PC-9 (cell line): ENCODE measurements at places on chromosomes 16 and 17. TPM values are rescaled to one million over a fixed set of nuclear protein-coding genes. Genes with fewer than 3 reads are reported as not detected.
A peak's percentile ranks its signal among the peaks of the same experiment; 100 is the strongest.

DNA sequence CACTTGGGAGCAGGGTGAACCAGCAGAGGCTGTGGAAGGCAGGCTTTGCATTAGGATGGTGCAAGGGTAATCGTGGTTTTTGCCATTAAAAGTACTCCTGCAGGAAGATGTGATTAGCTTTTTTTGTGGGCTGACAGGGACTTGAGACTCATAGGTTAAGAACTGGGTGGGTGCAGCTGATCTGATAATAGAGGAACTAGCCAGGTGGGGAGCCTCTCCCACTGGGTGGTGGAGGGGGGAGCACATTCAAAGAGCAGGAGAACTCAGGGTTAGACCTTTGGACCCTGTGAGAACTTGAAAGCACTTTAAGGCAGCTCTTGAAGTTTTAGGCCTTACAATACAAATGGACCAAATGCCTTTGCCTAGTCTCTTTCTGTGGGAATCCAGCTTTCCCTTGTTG lies 32.4 kb downstream of the CCL4 start:
- no peak overlapping the region for H3K4me3 ChIP-seq
- H3K27ac ChIP-seq: no peak overlapping the region
- H3K4me1 ChIP-seq: no peaks in the 10 kb centered on the region
- no peak for DNase-seq
- H3K27me3 ChIP-seq: peaks cover 43% of the 10 kb centered on the region
- no peaks in the 10 kb centered on the region for H3K36me3 ChIP-seq

The COPZ2 gene
- total RNA-seq: 2.6 and 2.7 TPM in 2 replicates

DNA sequence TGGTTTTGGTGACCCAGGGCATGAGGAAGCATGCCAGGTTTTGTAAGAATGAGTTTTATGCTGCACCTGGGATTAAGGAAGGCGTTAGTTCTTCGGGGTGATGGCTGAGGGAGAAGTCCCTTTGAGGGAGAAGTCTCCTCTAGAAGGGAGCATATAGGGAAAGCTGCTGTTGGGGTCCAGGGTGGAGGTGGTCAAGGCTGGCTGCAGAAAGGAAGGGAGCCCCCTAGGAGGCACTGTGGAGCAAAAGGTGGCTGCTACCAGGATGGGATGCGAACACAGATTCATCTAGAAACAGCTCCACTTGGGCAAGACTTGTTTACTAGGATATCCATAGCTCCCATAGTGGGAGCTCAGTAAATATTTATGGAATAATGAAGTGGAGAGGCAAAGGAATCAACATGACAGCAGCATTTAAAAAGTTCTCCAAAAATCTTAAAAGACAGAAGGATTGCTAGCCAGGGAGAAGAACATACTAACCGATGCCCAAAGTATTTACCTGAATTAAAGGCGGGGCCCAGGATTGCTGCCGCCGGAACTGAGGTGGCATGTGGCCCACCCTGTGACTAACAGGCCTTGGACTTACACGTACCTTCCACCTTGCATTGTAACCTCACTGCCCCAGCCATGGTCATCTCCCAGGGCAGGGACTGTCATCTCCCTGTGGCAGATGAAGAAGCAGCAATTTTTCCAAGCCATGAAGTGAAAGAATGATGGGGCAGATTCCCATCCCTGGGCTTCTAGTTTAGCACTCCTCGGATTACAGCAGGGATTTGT lies 7.1 kb upstream of the LPCAT2 start:
- H3K4me3 ChIP-seq: no peak overlapping the region
- H3K27ac ChIP-seq: peak overlapping the region; percentile 69
- DNase-seq: peak; percentile 73
- H3K4me1 ChIP-seq: peaks cover 58% of the 10 kb centered on the region
- H3K27me3 ChIP-seq: no peaks in the 10 kb centered on the region
- H3K36me3 ChIP-seq: no peaks in the 10 kb centered on the region

DNA sequence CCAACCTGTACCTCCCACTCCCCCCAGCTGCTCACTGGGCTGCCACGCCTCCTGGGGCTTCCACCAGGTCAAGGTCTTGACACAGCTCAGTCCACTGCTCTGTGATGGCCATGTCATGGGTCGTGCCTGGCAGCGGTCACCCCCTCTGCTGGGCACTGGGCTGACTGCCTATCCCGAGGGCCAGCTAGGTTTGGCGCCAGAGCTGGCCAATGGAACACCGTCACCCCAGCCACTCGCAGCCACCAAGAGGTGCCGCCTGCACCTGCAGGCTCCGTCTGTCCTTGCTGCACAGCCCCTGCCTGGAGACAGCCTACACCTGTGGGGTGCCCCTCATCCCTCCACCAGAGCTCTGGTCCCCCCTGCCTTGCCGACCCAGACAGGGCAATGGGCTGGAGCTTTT lies 4.5 kb upstream of the RAB40C start:
- no peaks in the 10 kb centered on the region for H3K27me3 ChIP-seq
- no peak overlapping the region for H3K4me3 ChIP-seq
- no peak overlapping the region for H3K27ac ChIP-seq
- H3K36me3 ChIP-seq: no peaks in the 10 kb centered on the region
- peaks cover 6% of the 10 kb centered on the region for H3K4me1 ChIP-seq

DNA sequence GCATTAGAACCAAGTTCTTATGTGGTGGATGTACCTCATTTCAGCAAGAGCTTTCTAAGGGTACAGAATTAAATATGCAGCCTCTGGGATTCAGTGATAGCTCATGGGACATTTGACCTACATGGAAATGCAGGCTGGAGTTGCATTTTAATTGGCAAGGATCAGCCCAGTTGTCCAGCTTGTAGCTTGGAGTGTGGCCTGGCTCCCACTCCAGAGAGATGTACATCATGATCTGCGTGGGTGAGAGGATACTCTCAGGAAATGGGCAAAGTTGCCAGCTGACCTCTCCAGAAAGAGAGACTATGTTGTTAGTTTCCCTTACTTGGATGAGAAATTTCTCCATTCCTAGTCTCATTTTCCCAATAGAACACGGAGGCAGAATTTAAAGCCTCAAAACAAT lies 555.3 kb downstream of the MAF start:
- no peaks in the 10 kb centered on the region for H3K36me3 ChIP-seq
- no peaks in the 10 kb centered on the region for H3K4me1 ChIP-seq
- H3K27ac ChIP-seq: no peak overlapping the region
- no peak overlapping the region for H3K4me3 ChIP-seq
- H3K27me3 ChIP-seq: no peaks in the 10 kb centered on the region

DNA sequence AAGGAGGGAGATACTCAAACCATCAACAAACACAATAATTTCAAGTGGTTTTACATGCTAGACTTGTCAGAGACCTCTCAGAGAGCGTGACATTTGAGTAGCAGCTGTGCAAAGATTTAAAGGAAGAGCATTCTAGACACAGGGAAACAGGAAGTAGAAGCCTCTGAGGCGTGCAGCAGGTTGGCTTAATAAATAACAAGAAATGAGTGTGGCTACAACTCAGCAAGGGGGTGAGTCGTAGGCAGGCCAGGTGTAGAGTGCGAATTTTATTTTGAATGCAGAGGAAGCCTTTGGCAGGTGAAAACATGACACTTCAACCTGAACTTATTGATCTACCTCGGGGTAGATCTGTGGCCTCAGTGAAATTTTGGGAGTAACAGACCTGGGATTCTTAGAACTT lies 73.2 kb upstream of the MRTFB start:
- no peaks in the 10 kb centered on the region for H3K27me3 ChIP-seq
- H3K36me3 ChIP-seq: no peaks in the 10 kb centered on the region
- peak; percentile 40 for DNase-seq
- H3K4me3 ChIP-seq: no peak overlapping the region
- peaks cover 12% of the 10 kb centered on the region for H3K4me1 ChIP-seq

- peaks cover 22% of the 10 kb centered on the region for H3K4me1 ChIP-seq
- DNase-seq: peak; percentile 84
- H3K36me3 ChIP-seq: peaks cover 43% of the 10 kb centered on the region
- H3K4me3 ChIP-seq: no peak overlapping the region
Observed at GRCh38 chr16:19700319-19700781, 17.7 kb downstream of the KNOP1 start.

- peaks cover 65% of the 10 kb centered on the region for H3K4me1 ChIP-seq
- H3K36me3 ChIP-seq: no peaks in the 10 kb centered on the region
- DNase-seq: no peak
- no peaks in the 10 kb centered on the region for H3K27me3 ChIP-seq
Observed at GRCh38 chr17:17028878-17029535, 13.2 kb upstream of the MPRIP start.

GRCh38 chr17:72400863-72401262 lies 280.0 kb downstream of the SOX9 start:
- no peak overlapping the region for H3K4me3 ChIP-seq
- peaks cover 21% of the 10 kb centered on the region for H3K36me3 ChIP-seq
- no peak overlapping the region for H3K27ac ChIP-seq
- peaks cover 27% of the 10 kb centered on the region for H3K4me1 ChIP-seq
- DNase-seq: no peak

DNA sequence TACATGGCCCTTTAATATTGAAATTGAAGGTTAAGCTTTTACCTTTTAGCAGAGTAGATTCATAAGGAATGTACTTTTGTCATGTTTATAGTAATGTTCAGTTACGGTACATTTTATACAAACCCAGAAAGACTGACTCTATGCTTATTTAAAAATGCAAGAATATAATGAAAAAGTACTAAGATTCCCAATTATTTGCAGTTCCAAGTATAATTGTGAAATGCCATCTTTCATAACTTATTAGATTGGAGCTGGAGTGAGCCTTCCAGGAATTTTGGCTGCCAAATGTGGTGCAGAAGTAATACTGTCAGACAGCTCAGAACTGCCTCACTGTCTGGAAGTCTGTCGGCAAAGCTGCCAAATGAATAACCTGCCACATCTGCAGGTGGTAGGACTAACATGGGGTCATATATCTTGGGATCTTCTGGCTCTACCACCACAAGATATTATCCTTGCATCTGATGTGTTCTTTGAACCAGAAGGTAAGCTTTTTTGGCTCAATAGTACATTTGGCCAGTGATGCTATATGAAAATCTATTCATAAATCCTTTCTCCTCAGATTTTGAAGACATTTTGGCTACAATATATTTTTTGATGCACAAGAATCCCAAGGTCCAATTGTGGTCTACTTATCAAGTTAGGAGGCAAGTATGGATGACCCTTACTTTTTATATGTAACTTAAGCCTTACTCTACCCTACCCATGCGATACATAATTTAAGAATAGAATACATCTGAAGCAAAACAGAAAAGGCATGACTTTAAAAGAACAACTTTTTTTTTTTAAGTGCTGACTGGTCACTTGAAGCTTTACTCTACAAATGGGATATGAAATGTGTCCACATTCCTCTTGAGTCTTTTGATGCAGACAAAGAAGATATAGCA lies 4.2 kb downstream of the SRSF2 start:
- peaks cover 19% of the 10 kb centered on the region for H3K4me1 ChIP-seq
- no peaks in the 10 kb centered on the region for H3K27me3 ChIP-seq
- no peak overlapping the region; the same call in 1 of the 2 replicates for H3K4me3 ChIP-seq
- DNase-seq: no peak
- H3K36me3 ChIP-seq: peaks cover 36% of the 10 kb centered on the region
- H3K27ac ChIP-seq: 0 out of 2 replicates have a peak overlapping the region, but pooled peaks have one; percentile 43

The CRISPLD2 gene
- total RNA-seq: 18.6 and 19.9 TPM in 2 replicates

- H3K27ac ChIP-seq: no peak overlapping the region
- 0 out of 2 replicates have a peak, but pooled peaks cover 6% of the 10 kb centered on the region for H3K27me3 ChIP-seq
- no peaks in the 10 kb centered on the region for H3K4me1 ChIP-seq
Observed at GRCh38 chr16:80693553-80693952, 110.8 kb downstream of the CDYL2 start.

GRCh38 chr17:74452841-74453661 lies 13.4 kb upstream of the CD300A start:
- DNase-seq: no peak
- peak overlapping the region; percentile 43; the same call in 1 of the 2 replicates for H3K4me3 ChIP-seq
- H3K27ac ChIP-seq: no peak overlapping the region

The PPL gene
- total RNA-seq: 184 and 187 TPM in 2 replicates

DNA sequence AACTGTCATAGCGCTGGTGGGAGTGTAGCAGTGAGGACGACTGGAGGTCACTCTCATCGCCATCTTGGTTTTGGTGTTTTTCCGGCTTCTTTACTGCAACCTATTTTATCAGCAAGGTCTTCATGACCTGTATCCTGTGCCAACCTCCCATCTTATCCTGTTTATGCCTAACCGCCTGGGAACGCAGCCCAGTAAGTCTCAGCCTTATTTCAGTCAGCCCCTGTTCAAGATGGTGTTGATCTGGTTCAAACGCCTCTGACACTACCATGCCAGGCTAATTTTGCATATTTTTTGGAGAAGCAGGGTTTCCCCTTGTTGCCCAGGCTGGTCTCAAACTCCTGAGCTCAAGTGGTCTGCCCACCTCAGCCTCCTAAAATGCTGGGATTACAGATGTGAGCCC lies 179.8 kb upstream of the HSBP1 start:
- DNase-seq: no peak
- no peaks in the 10 kb centered on the region for H3K36me3 ChIP-seq
- peaks cover 89% of the 10 kb centered on the region for H3K27me3 ChIP-seq
- no peak overlapping the region for H3K4me3 ChIP-seq

DNA sequence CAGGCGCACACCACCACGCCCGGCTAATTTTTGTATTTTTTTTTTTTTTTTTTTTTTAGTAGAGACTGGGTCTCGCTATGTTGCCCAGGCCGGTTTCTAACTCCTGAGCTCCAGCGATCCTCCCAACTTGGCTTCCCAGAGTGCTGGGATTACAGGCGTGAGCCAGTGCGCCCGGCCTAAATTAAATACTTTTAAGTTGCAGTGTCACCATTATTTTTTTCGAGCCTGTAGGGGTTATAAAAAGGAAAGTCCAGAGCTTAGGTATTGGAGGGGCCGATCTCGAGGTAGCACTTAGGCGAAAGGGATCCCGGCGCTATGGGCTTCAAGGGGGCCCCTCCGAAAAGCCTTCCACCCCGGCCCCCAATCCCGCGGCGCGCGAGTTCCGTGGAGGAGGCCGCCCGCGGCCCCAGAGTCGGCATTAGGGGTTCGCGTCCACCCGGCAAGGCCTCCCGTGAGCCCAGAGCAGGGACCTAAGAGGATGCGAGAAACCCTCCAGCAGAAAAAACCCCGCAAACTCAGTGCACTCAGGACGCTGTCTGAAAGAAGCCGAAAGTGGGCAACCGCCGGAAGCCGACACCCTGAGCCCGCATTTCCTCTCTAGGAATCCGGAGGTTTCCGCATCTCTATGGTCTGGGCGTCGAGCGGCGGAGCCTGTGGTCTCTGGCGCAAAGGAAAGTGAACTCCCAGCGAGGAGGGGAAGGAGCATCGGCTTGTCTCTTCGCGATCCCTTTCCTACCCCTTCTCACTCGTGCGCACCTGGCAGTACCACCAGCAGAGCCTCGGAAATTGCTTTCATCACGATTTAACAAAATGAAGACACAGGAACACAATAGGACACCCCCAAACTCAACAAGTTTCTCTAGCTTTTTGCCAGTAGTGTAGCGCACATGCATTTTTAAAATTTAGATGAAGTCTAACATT lies 14.1 kb upstream of the RGS9 start:
- H3K36me3 ChIP-seq: no peaks in the 10 kb centered on the region
- H3K4me1 ChIP-seq: peaks cover 21% of the 10 kb centered on the region
- peak overlapping the region; percentile 41 for H3K27ac ChIP-seq
- peak overlapping the region; percentile 68 for H3K4me3 ChIP-seq
- no peaks in the 10 kb centered on the region for H3K27me3 ChIP-seq
